Activated CD4-positive, alpha-beta T cell treated with anti-CD3 and anti-CD28 coated beads, Interleukin-2, amount 10 ng/mL, durations not matched to agents 7 days and 5 days (primary cell): ENCODE measurements at places on chromosomes 2 and 18. TPM values are rescaled to one million over a fixed set of nuclear protein-coding genes. Genes with fewer than 3 reads are reported as not detected.
A peak's percentile ranks its signal among the peaks of the same experiment; 100 is the strongest.

The STEAP3 gene
- 0.06 TPM for total RNA-seq

The GATA6 gene
- not detected for total RNA-seq

GRCh38 chr18:9944805-9945204, 31.0 kb downstream of the VAPA start:
- peaks cover 34% of the 10 kb centered on the region for H3K36me3 ChIP-seq
- peaks cover under 1% of the 10 kb centered on the region for H3K4me1 ChIP-seq
- no peak overlapping the region for H3K4me3 ChIP-seq
- no peak for DNase-seq
- H3K27me3 ChIP-seq: no peaks in the 10 kb centered on the region

GRCh38 chr18:2570772-2571199, 519 bp downstream of the METTL4 start:
- H3K4me1 ChIP-seq: peaks cover 62% of the 10 kb centered on the region
- H3K36me3 ChIP-seq: peaks cover 51% of the 10 kb centered on the region
- no peaks in the 10 kb centered on the region for H3K27me3 ChIP-seq
- peak overlapping the region; percentile 96 for H3K4me3 ChIP-seq

DNA sequence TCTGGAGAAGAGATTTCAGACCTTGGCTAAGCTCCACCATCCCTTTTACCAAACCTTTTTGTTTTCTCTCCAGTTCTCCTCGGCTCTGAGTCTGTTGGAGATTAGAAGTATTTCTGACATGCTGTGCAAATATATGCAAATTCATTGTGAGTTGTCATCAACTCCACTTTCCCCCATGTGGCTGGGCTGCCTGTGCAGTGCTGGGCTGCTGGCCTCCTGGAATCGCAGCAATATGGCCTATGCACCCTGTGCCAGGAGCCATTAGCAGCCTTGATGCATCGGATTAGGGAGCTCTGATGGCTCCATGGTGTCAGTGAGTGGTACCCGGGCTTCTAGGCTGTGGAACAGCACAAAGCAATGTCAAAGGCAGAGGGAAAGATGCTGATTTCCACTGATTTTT, 80.0 kb downstream of the GPR39 start:
- H3K27ac ChIP-seq: no peak overlapping the region
- H3K4me3 ChIP-seq: no peak overlapping the region
- peaks cover 1% of the 10 kb centered on the region for H3K4me1 ChIP-seq

The ALPP gene
- not detected for total RNA-seq

The PGAP1 gene
- 39.0 TPM for total RNA-seq

GRCh38 chr2:110777531-110778311, 45.3 kb downstream of the ACOXL start:
- no peak overlapping the region for H3K27ac ChIP-seq
- H3K27me3 ChIP-seq: peaks cover 38% of the 10 kb centered on the region
- no peaks in the 10 kb centered on the region for H3K36me3 ChIP-seq
- H3K4me1 ChIP-seq: no peaks in the 10 kb centered on the region
- DNase-seq: no peak

- H3K36me3 ChIP-seq: peaks cover 42% of the 10 kb centered on the region
- no peak overlapping the region for H3K4me3 ChIP-seq
- H3K27ac ChIP-seq: no peak overlapping the region
- no peaks in the 10 kb centered on the region for H3K27me3 ChIP-seq
- H3K4me1 ChIP-seq: no peaks in the 10 kb centered on the region
These were observed 65.4 kb downstream of the HIBCH start for GRCh38 chr2:190254063-190254850.

- no peaks in the 10 kb centered on the region for H3K27me3 ChIP-seq
- H3K4me3 ChIP-seq: no peak overlapping the region
These were observed 301.7 kb downstream of the PAX3 start for GRCh38 chr2:221997100-221997499.

The NRP2 gene
- 7.1 TPM for total RNA-seq

DNA sequence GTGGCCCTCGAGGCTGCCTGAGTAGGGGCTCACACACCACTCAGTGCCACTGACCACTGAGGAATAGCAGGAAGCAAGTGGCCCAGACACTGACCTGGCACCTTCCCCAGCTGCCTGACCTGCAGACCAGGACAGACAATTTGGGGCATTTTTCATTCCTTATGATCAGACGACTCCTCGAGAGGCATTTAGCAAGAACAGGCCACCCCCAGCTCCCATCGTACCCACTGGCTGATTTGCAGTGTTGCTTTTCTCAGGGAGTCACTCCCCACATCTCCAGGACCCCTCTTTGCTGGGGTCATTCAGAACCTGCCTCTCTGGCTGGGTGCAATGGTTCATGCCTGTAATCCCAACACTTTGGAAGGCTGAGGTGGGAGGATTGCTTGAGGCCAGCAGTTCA, 185.7 kb downstream of the HAUS1 start:
- H3K27ac ChIP-seq: no peak overlapping the region
- H3K4me1 ChIP-seq: no peaks in the 10 kb centered on the region
- no peaks in the 10 kb centered on the region for H3K27me3 ChIP-seq
- H3K4me3 ChIP-seq: no peak overlapping the region

The RASGRP3 gene
- total RNA-seq: 13.7 TPM
